Left renal pelvis (tissue), 4 donors: ENCODE measurements at places on chromosomes 6 and 20.

GRCh38 chr6:56593801-56594318, 48.8 kb downstream of the DST start:
- no peak for DNase-seq

- DNase-seq, result peak; percentile 16
These were observed 181.2 kb upstream of the SHLD1 start for GRCh38 chr20:5569021-5569420.

- DNase-seq, result no peak
These were observed 10.3 kb upstream of the BLCAP start for GRCh38 chr20:37538003-37538402.

DNA sequence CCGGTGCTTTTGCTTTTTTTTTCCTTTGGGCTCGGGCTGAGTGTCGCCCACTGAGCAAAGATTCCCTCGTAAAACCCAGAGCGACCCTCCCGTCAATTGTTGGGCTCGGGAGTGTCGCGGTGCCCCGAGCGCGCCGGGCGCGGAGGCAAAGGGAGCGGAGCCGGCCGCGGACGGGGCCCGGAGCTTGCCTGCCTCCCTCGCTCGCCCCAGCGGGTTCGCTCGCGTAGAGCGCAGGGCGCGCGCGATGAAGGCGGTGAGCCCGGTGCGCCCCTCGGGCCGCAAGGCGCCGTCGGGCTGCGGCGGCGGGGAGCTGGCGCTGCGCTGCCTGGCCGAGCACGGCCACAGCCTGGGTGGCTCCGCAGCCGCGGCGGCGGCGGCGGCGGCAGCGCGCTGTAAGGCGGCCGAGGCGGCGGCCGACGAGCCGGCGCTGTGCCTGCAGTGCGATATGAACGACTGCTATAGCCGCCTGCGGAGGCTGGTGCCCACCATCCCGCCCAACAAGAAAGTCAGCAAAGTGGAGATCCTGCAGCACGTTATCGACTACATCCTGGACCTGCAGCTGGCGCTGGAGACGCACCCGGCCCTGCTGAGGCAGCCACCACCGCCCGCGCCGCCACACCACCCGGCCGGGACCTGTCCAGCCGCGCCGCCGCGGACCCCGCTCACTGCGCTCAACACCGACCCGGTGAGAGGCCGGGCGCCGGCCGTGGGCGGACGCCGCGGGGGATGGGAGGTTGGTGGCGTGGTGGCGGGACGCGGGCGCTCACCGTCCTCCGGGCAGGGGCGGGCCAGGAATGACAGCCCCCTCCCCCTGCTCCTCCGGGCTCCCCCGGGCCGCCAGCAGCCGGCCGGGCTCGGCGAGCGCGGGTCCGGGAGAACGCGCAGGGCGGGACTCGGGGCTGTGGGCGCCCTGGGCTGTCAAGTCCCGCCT, 606 bp downstream of the ID4 start:
- DNase-seq, result no peak

DNA sequence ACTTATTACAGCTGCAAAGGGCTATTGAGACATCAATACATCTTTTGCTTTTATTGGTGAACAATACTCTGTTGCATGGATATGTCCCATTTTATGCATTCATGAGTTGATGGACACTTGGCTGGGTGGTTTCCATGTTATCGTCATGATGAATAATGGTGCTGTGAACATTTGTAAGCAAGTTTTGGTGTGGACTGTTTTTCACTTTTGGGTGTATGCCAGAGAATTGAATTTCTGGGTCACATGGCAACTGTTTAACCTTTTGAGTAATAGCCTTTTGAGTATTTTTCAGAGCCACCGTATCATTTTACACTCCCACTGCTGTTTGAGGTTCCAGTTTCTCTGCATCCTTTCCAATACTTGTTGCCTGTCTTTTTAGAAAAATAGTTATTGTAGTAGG, 107.0 kb downstream of the JARID2 start:
- no peak for DNase-seq

GRCh38 chr6:40371621-40372020, 215.5 kb downstream of the LRFN2 start:
- no peak for DNase-seq

GRCh38 chr6:144641286-144641685, 356.2 kb downstream of the UTRN start:
- no peak for DNase-seq

DNA sequence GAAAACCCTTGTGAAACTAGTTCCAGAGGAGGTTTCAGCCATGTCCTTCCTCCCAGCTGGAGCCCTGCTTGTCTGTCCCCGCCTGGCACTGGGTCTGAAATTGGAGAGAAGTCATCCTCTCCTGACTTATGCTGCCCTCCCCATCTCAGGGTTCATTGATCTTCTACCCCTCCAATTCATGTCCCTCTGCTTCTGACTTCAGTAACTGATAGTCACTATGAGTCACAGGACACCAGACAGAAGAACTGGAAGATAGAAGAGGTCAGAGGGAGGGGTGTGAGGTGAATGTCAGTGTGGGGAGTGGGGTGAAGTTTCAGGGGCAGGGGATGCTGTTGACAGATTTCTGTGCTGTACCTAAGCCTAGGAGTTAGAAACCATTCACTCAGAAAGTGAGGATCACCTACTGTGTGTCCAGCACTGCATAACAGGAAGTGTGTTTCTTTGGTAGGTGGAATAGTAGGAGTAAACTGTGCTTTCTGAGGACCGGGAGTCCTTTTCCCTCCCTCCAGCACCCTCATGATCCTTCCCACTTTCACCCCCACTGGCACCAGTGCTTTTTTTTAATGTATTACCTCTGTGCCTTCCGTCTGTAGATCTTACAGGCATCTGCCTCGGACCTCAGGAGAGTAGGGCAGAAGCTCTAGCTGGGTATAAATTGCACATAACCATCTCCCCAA, 627 bp upstream of the RPP21 start:
- no peak for DNase-seq

DNA sequence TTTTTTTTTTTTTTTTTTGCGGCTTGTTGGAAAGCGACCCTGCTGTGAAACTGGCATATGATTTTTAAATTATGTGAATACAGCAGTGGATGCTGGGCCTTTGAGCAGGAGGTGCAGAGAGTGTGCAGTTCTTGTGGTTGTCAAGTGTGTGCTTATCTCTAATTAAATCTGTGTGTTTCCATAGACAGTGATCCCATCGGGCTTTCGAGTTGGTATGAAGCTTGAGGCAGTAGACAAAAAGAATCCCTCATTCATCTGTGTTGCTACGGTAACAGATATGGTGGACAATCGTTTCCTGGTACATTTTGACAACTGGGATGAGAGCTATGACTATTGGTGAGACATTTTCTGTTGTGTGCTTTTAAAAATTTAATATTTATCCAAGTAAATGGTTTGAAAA, 52.4 kb downstream of the L3MBTL3 start:
- DNase-seq, result no peak

- no peak for DNase-seq
These were observed 12.1 kb downstream of the CEP85L start for GRCh38 chr6:118639054-118639964.

- DNase-seq, result no peak
These were observed 230.6 kb downstream of the TMEM242 start for GRCh38 chr6:157092736-157093135.

- no peak for DNase-seq
These were observed 213.1 kb downstream of the CDH26 start for GRCh38 chr20:60171313-60171712.

- no peak for DNase-seq
These were observed 11.2 kb downstream of the ZNF337 start for GRCh38 chr20:25685276-25686080.

DNA sequence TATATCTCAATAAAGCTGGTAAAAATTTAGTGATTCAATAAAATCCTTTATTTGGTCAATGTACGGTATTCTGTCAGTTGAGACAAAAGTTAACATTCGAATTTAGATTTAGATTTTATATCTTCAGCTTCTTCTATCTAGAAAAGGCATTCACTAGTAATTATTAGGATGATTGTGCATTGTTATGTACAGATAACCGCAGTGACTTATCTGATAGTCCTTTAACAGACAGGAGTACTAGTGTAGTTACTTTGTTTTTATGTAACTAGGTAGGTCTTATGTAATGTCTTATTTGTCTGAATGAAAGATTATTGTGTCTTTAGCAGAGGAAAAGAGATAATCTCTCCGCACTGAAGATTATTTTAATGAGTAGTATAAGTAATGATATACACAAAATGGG, 31.3 kb downstream of the TRIM27 start:
- no peak for DNase-seq

GRCh38 chr6:169046483-169047192, 207.0 kb downstream of the THBS2 start:
- DNase-seq, result no peak

DNA sequence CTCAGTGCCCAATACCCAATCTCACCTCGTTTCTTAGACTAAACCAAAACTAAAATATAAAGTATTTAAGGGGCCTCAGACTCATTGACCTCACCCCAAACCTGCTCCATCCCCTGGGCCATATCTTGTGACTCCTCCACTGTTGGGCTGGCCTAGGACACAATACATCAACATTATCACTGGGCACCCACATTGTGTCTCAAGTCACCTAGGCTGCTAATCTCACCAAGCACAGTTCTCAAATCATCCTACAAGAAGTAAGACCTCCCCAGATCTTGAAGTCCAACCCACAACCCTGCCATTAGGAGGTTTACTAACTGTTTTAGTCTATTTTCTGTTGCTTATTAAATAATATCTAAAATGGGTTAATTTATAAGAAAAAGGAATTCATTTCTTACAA, 96.2 kb downstream of the CRYBG1 start:
- DNase-seq, result no peak

GRCh38 chr20:20343932-20344331, 24.0 kb upstream of the INSM1 start:
- no peak for DNase-seq

- no peak for DNase-seq
These were observed 186.2 kb downstream of the CDH26 start for GRCh38 chr20:60144404-60144803.

DNA sequence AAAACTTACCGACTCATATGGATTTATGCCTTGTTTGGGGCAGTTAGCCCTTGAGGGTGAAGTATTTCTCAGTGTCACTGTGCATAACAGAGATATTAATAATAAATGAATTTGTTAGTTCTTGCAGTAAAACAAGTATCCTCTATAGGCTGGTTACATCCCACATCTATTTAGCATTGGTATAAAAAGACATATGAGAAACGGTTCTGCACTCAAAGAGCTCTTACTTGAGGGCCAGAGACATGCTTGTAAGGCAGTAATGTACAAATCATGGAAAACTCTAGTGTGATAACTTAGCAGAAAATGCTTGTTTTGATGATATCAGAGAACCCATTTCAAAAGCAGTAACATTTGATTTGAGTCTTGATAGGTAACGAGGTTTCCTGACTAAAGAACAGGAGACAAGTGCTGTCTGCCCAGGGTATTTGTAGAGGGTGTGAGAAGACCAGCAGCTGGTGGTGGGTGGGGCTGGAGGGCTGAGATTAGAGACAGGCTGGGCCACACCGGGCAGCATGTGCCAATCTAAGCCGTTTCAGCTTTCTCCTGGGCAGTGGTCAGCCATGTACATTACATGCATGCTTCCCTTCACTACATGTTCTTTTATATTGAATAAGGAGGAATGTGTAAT, 46.3 kb downstream of the TULP4 start:
- DNase-seq, result no peak

- no peak for DNase-seq
These were observed 337.1 kb upstream of the MAN1A1 start for GRCh38 chr6:119686644-119687043.

DNA sequence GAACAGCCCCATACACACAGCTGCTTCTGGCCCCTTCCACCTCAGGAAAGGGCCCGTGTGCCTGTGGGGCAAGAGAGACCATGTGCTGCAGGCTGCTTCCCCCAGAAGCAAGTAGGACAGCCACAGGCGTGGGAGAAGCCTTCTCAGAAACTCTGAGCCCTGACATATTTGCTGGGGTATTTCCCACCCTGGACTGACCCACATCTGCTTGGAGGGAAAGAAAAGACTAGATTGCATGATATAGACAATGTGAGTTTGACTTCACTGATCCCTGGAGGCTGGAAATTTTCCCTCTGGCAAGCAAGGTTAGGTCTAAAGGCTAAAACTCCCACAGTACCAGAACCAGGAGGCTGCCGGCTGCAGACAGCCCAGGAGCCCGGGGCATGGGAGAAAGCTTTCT, 213.3 kb upstream of the SSTR4 start:
- DNase-seq, result no peak

DNA sequence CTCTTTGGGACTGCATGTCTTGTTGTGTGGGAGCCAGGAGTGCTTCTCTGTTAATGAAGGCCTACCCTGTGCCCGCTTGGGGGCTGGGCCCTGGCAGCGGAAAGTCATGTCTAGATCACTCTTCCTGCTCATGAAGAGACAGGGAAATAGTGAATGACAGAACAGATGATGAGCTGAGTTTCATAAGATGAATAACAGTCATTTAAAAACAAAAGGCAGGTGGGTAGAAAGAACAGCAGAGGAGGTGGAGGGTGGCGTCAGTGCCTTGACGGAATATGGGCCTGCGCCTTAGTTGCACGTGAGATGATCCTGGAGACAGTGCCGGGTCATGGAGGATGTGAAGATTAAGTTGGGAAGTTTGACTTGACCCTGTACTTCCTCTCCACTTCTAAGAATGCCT, 85.5 kb downstream of the ARID1B start:
- no peak for DNase-seq

DNA sequence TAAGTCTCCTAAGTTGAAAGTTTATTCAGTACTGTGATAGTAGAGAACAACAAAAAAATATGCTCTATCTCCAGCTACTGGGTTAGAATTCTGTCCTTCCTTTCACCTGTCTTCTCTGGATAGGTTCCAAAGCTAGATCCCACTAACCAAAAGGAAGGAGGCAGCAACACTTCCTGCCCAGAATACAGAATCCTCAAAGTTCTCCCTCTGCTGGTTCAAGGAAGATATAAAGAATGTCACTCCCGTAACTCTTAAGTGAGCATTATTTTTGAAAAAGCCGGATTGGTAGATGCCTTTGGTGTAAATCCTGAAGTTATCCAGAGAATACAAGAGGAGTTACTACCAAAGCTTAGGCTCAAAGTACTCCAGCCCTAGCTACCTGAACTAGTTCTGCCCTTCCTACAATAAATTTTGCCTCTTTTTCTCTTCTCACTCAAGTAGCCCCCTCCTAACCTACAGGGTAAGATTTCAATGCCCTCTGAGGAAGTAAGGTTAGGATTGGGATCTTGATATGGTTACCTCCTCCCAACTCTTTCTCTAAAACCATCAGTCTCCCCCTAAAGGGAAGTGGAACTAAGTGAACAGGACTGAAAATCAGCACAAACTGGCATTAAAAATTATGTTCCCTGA, 26.0 kb upstream of the CRIP3 start:
- peak; percentile 18 for DNase-seq

- no peak for DNase-seq
These were observed 202.8 kb upstream of the AGPAT4 start for GRCh38 chr6:161476711-161477110.

DNA sequence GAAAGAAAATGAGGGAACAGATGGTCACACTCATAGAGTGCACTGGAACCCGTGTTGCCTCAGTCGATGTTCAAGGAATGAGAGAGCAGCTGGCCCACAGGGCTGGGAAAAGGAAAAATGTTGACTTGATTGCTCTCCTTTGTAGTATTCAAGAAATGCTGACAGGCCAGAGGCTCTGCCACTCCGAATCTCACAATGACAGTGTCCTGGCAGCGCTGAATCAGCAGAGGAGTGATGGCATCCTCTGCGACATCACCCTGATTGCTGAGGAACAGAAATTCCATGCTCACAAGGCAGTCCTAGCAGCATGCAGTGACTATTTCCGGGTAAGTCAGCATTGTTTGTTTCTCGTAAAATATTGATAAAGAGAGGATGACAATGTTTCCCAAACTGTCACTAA, 51.3 kb downstream of the KLHL32 start:
- no peak for DNase-seq

- no peak for DNase-seq
These were observed 1293.3 kb downstream of the EPHA7 start for GRCh38 chr6:92126088-92126487.

GRCh38 chr6:149939356-149939648, 2.5 kb upstream of the ULBP2 start:
- DNase-seq, result no peak
